ENCODE measurements at places on chromosomes 3 and 15.

DNA sequence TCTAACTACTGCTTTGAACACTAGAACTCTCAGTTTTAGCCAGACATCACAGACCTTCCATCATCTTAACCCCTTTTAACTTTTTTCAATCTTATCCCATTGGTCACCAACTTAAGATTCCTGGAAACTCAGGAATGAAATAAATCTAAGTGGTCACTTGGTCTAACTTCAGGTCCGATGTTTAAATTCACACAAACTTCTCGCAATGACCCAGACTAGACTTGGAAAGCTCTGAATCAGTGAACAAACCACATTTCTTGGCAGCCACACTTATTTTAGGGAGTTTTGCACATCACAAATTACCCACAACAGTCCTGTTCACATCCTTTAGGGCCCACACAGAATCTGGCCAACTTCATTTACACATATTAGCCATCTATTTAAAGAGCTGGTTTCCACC, 118.9 kb downstream of the MAGI1 start:
- no peak for DNase-seq

DNA sequence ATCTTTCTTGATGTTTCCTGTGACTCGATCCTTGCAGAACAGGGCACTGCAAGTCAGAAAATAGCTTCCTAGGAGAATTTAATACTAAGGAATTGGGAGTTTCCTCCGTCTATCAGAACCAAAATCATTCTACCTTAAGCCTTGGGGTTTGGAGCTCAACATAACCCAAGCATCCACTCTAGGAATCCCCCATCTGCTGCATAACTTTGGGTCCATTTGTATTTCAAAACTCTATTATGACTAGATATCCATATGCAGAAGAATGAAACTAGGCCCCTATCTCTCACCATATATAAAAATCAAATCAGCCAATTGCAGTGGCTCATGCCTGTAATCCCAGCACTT, 61.7 kb upstream of the AKAP13 start:
- DNase-seq, result no peak

- DNase-seq, result no peak
These were observed 44.3 kb upstream of the GCNT3 start for GRCh38 chr15:59567324-59567723.

- no peak for DNase-seq
These were observed 75.4 kb downstream of the ADCY5 start for GRCh38 chr3:123373474-123373987.

- no peak for DNase-seq
These were observed 88.0 kb upstream of the GOLIM4 start for GRCh38 chr3:168183774-168184173.

- no peak for DNase-seq
These were observed 54.8 kb upstream of the MITF start for GRCh38 chr3:69684309-69684961.

All from dermis blood vessel endothelial cell (primary cell).